ENCODE measurements at places on chromosomes 1 and 21. TPM values are rescaled to one million over a fixed set of nuclear protein-coding genes. Genes with fewer than 3 reads are reported as not detected.

Gene FCAMR
- total RNA-seq = not detected

Gene LRRC53
- not detected for total RNA-seq

Gene SPRR1B
- not detected for total RNA-seq

Gene SLC9C2
- total RNA-seq = not detected

Gene TFB2M
- total RNA-seq = 11.9 TPM

Gene PADI1
- not detected for total RNA-seq

Gene PRAMEF13
- total RNA-seq = not detected

Gene HAPLN2
- not detected for total RNA-seq

Gene RNF223
- not detected for total RNA-seq

Gene OR2T35
- not detected for total RNA-seq

Gene KCNE2
- 0.31 TPM for total RNA-seq

Gene HJV
- not detected for total RNA-seq

Gene ITGB2
- 151 TPM for total RNA-seq

Gene BTF3L4
- 28.8 TPM for total RNA-seq

Gene CHI3L1
- total RNA-seq = 0.49 TPM

Gene KCNK2
- not detected for total RNA-seq

Gene OR2T2
- not detected for total RNA-seq

Gene OR2L8
- total RNA-seq = not detected

Gene HCN3
- total RNA-seq = 3.9 TPM
